ENCODE measurements at places on chromosomes 7 and 10.

- DNase-seq: no peak
Measured at GRCh38 chr10:49178489-49179471, 9.4 kb downstream of the TMEM273 start.

GRCh38 chr7:17671956-17672355, 268.3 kb downstream of the SNX13 start:
- DNase-seq: no peak

DNA sequence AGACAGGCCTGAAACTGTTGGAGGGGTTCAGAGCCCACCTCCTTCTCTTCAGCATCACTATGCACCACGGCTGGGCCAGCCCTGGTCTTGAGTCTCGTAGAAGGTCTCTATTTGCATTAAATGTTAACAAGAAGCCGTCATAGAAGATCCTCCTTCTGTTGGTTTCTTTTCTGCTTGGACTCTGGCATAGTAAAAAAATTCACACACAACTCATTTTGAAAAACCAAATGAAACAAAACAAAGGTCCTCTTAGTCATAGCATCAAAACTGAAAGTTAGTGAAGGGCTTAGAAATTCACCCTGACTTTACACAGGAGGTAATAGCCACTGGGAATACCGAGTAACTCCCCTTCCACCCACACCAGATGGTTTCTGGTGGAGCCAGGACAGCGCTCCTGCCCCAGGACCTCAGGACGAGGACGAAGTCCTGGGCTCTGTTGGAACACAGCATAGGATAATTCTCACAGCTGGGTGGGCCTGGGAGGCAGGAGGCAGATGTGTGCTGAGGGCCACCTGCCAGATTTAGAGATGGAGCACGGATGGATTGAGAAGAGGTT, 248.4 kb upstream of the KLF6 start:
- no peak for DNase-seq

DNA sequence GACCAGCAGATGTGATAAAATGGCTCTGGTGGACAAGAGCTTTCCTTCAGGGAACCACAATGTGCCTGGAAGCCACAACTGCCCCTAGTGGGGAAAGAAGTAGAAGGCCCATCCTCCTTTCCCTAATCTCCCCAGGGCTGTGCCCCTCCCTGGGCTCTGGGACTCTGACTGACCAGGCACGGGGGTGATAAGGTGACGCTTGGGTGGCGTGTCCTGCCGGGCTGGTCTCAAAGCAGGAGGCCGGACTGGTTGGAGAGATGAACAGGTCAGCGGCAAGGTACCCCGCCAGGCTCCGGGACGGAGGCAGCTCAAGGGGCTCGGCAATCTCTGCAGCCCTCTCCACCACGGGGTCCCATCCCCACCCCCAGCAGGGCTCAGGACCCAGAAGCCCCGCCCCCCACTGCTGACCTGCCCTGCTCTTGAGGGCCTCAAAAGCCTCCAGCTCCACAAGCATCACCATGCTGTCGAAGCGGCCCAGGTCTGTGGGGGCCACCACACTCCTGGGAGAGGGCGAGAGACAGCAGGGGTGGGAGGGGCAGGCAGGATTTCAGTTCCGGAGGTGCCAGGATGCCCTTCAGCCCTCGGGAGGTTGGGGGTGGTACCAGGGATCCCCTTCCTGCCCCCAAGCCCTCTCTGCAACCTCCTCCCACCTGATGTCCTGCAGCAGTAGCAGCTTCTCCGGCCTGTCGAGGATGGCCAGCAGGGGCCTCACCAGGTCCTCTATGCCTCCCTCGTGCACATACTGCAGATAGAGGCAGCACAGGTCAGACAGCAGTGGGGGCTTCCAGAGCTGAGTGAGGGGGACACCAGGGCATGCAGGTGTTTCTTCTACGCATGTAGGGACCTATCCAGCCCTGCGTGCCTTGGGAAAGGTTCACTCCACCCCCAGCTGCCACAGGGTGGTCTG, 12.2 kb downstream of the LZTS2 start:
- DNase-seq: no peak

- no peak for DNase-seq
Measured at GRCh38 chr7:88344271-88344670, 37.6 kb upstream of the STEAP4 start.

All from activated T-cell treated with anti-CD3 and anti-CD28 coated beads for 24 hours (primary cell).